Activated CD4-positive, alpha-beta memory T cell treated with anti-CD3 and anti-CD28 coated beads, Interleukin-2, amount 10 ng/mL, durations not matched to agents 7 days and 5 days (primary cell): ENCODE measurements at places on chromosomes 12 and 14. TPM values are rescaled to one million over a fixed set of nuclear protein-coding genes. Genes with fewer than 3 reads are reported as not detected.

GRCh38 chr12:2397356-2398045 is 344.7 kb downstream of the CACNA1C start:
- no peak for DNase-seq

GRCh38 chr12:1593174-1594005 is 991 bp downstream of the FBXL14 start:
- DNase-seq: peak; percentile 61

GRCh38 chr12:33752854-33753253 is 269.4 kb upstream of the ALG10 start:
- DNase-seq: no peak

Gene LALBA
- not detected for total RNA-seq

DNA sequence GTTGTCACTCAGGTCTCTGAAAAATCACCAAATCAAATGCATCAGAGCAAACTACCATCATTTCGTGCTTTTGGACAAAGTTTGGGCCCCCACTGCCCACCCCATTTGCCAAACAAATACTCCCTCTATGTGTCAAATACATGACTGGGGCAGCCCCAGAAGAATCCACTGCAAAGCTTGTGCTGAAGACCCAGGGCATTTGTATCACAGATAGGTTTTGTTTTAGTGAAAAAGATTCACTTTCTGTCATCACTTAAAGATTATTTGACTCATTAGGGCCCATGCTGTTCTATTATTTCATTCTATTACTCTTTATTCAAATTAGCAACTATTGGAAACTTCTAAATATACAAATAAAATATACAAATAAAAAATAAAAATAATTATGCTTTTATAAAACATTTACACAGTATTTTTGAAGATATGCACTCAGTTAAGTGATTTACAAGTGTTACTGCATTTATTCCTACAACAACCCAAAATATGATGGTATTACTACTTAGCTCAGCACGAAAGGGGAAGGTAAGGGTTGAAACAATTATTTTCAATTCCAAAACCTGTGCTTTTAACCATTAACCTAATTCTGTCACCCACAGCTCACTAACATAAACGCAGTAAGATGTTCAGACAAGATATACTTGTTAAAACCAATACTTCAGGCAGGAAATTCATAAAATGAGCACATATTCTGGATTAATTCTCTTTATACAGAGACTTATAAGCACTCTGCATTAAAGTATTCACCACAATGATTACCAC is 36.5 kb downstream of the LRIG3 start:
- DNase-seq: no peak

GRCh38 chr14:38208618-38209562 is 1.2 kb downstream of the SSTR1 start:
- DNase-seq: no peak

Gene RECQL
- total RNA-seq: 100 TPM

- no peak for DNase-seq
Observed at GRCh38 chr12:2239381-2239871, 186.6 kb downstream of the CACNA1C start.

GRCh38 chr12:62472472-62472871 is 5.8 kb downstream of the MON2 start:
- no peak for DNase-seq
